HAP-1 (cell line): ENCODE measurements at places on chromosomes 3 and 15.

- no peak for DNase-seq
Observed at GRCh38 chr3:149004622-149005021, 13.3 kb downstream of the GYG1 start.

GRCh38 chr3:64871834-64872249 lies 184.0 kb upstream of the ADAMTS9 start:
- DNase-seq: no peak

GRCh38 chr3:5194801-5195509 lies 7.4 kb downstream of the EDEM1 start:
- DNase-seq: no peak

DNA sequence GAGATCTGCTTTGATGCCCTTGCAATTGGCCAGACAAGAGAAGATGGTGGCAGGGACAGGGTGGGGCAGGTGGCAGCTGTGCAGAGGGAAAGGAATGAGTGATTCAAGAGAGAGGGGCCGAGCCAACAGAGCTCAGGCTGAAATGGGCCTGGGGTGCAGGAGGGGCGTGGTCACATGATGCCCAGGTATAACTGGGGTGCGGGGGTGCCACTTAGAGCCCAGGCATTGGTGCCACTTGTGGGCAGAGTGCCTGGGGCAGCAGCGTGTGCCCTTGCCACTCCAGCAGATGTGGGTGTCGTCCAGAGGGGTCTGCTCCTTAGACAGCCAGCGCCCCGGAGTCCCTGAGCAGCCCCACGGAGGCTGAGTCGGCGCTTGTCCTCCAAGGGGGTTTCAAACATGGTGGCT lies 88.7 kb downstream of the PLXNA1 start:
- no peak for DNase-seq

- DNase-seq: no peak
Observed at GRCh38 chr15:95087253-95087609, 855.9 kb downstream of the MCTP2 start.

- no peak for DNase-seq
Observed at GRCh38 chr3:69871251-69871650, 128.3 kb upstream of the SAMMSON start.

DNA sequence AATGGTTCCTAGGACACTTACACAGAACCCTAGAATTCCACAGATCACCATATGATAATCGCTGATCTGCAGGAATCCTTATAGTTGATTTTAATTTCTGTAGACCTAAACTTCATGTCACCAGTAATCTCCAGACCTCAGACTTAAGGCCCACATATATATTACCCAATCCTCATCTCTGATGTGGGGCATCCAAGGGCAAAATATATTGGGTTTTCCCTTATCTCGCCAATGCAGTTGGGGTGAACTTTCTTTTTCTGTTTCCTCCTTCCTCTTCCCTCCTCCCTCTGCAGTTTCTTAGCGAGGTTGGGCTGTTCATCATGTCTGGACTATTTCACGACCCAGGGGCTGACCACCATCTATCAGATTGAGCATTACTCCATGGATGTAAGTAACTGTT lies 230.2 kb downstream of the P3H2 start:
- DNase-seq: no peak

DNA sequence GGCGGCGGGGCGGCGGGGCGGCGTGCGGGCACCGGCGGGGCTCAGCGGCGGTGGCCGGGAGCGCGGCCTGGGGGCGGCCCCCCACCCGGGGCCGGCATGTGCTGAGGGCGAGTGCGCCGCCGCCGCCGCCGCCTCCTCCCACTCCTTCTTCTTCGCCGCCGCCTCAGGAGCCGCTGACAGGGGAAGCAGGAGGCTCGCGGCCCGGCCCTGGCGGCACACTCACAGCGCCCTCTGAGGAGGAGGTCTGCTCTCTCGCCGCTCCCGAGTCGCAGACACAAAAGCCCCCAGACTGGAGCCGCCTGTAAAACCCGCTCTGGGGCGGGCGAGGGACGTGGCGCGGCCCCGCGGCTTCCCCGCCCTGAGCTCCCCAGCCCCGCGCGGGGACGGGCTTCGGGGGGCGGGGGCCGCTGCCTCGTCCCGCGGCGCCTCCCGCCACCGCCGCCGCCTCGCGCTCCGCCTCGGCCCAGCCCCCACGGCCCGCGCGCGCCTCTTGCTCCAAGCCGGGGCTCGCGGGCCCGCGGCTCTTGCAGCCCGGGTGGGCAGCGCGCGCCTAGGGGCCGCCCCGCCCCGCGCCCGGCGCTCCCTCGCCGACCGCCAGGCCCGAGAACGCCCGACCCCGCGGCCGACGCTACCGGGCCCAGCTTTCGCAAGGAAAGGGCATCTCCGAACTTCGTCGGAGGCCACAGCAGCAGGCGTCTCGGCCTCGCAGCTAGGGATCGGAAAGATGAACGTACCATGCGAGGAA lies at the start of gene PYGO1:
Gene PYGO1 (minus strand): TSS at position 276 of the 745 bp plus-strand sequence. CDS start 462 bp downstream, outside the sequence.
- peak; percentile 59 for DNase-seq

DNA sequence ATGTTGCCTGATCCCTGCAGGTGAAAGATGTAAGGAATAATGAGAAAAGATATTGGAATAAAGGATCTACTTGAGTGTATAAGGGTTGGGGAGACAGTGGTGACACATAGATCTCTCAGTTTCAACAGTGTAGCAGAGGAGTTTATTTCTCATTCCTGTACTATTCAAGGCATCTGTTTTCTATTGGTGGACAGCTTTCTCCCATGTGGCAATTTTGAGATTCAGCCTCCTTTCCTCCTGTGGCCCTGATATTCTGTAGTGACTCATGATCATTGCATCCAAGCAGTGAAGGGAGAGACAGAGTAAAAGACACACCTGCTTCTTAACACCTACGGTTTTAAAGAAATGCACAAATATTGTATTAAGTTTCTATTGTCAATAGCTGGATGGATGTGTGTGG lies 327.6 kb downstream of the GRM7 start:
- no peak for DNase-seq

DNA sequence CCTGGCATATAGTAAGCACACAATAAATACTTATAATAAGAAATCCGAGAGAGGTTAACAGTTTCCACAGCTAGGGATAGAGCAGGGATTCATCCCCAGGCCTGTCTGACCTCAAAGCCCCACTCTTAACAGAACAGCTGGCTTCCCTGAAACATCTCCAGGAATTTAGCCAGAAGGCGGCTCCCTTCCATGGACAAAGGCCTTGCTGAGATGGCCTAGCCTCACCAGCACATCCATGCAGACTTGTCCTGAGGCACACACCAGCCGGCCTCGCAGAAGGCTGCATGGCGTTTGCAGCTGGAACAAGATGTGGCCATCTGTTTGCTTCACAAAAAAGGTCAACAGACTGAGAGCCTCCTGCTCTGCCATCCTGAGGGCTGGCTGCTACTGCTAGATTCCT lies 245.4 kb downstream of the SLCO3A1 start:
- DNase-seq: no peak

DNA sequence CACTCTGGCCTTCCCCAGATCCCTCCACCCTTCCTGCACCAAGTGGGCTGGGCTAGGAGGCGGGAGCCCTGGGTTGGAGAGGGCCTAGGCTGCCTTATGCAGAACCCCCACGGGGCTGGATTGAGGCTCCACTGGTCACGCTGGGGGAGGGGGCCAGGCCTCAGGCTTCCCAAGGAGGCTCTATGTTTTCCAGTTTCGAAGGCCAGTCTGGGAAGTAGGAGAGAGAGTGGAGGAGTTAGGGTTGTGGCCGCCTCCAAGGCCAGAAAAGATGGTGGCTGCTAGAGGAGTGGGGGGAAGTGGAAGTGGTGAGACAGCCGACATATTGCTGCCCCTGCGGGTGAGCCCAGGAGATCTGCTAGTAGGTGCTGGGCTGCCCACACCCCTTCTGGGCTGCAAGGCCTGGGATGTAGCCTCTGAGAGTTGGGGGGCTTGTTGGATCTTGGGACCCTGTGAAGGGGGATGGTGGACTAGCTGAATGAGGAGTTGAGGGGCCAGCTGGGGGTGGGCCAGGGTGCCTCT lies 1.2 kb downstream of the GNAI2 start:
- DNase-seq: peak; percentile 54

GRCh38 chr3:14377838-14378169 lies 24.6 kb upstream of the SLC6A6 start:
- DNase-seq: no peak

- no peak for DNase-seq
Observed at GRCh38 chr3:100260081-100260684, 609 bp upstream of the TBC1D23 start.
